Cerebellar nuclear complex (tissue), 1 donor: ENCODE measurements at places on chromosomes 12 and 14.

- no peak for DNase-seq
These were observed 698.7 kb upstream of the TBX3 start for GRCh38 chr12:115382681-115383080.

DNA sequence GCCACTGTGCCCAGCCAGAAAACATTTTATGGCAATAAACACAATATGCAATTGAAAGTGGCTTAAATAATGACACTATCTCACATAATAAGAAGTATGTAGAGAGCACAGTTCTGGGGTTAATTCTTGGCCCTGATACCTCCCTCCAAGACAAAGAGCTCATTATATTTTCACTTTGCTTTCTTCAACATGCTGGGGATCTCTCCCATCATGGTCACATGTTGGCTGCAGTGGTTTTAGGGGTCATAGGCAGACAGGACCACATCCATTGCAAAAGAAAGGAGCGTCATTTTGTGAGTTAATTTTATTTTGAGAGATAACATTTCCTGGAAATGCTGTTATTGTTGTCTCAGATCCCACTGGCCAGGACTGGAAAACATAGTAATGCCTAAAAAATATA is 8.3 kb upstream of the SLC38A2 start:
- no peak for DNase-seq

DNA sequence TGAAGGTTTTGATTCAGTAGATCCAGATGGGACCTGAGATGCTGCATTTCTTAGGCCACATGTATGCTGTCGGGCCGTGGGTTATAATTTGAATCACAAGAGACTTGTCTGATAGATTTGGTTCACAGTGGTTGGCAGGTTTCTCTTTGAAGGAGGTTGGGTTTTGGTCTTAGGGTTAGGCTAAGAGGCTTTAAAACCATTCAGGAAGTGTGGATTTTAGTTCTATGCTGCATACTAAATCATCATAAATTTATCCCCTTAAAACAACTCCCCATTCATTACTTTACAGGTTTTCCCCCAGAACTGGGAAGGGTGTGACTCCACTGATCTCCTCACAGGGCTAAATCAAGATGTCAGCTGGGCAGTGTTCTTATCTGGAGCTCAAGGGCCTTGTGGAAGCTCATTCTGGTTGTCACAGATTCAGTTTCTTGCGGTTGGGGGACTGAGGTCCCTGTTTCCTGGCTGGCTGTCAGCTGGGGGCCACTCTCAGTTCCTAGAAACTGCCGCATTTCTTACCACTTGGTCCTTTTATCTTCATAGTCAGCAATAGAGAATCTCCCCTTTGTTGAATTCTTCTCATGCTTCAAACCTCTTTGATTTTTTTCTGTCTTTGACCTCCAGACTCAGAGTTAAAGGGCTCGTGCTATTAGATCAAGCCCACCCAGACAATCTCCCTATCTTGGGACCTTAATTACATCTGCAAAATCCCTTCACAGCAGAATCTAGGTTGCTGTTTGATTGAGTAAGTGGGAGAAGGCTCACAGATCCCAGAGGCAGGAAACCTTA is 20.6 kb upstream of the PCNX1 start:
- DNase-seq, result no peak

- DNase-seq, result peak; percentile 89
These were observed 23.4 kb upstream of the NR2C1 start for GRCh38 chr12:95096852-95097251.

- DNase-seq, result no peak
These were observed 33.5 kb downstream of the PYGL start for GRCh38 chr14:50910495-50911420.

- DNase-seq, result no peak
These were observed 275.2 kb upstream of the CRY1 start for GRCh38 chr12:107368586-107368985.

- no peak for DNase-seq
These were observed 212.7 kb downstream of the ERC1 start for GRCh38 chr12:1203735-1204019.

DNA sequence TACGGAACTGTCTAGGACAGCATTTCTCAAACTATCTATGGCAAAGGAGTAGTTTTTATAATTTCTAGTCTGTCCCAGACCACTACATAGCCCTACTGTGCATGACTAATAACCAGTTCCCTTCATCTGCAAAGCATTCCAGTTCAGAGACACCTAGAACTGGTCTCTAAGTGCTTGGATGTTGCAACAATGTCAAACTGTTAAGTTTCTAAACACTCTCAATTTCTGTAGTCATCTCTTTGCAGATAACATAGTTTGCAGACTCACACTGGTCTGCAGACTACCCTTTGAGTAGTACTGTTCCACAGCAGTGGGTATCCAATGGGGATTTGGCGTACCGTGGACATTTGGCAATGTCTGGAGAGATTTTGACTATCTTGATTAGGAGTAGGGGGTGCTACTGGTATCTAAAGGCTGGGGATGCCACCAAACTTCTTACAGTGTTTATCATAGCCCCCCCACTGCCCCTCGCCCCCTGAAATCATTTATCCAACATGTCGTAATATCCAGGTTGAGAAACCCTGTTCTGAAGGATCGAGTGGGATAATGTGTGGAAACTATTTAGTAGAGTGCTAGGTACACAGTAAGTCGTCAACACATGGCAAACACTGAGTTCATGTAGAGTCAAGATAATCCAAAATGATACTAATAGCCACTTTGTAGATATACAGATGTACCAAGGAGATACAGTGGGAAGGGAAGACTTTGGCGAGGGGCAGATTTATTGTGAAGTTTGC is 1.7 kb downstream of the C12orf76 start:
- no peak for DNase-seq

- no peak for DNase-seq
These were observed 51.8 kb downstream of the FBXL14 start for GRCh38 chr12:1542599-1542998.

DNA sequence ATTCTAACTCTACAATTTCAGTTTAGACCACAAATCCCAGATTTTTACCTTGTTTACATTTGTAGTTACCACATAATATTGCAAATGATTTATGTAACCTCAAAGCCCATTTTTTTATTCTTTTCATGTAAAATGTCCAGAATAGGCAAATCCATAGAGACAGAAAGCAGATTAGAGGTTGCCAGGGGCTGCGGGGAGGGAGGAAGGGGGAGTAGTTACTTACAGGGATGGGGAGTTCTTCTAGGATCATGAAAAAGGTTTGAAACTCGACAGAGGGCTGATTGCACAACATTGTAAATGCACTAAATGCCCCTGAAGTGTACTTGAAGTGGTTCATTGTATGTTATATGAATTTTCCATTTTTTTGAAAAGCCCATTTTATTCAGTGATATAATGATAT is 66.5 kb downstream of the PPP2R5C start:
- no peak for DNase-seq

GRCh38 chr12:76552343-76552938 is 7.1 kb downstream of the OSBPL8 start:
- no peak for DNase-seq

- DNase-seq, result no peak
These were observed 35.1 kb downstream of the PARP11 start for GRCh38 chr12:3838076-3838475.

DNA sequence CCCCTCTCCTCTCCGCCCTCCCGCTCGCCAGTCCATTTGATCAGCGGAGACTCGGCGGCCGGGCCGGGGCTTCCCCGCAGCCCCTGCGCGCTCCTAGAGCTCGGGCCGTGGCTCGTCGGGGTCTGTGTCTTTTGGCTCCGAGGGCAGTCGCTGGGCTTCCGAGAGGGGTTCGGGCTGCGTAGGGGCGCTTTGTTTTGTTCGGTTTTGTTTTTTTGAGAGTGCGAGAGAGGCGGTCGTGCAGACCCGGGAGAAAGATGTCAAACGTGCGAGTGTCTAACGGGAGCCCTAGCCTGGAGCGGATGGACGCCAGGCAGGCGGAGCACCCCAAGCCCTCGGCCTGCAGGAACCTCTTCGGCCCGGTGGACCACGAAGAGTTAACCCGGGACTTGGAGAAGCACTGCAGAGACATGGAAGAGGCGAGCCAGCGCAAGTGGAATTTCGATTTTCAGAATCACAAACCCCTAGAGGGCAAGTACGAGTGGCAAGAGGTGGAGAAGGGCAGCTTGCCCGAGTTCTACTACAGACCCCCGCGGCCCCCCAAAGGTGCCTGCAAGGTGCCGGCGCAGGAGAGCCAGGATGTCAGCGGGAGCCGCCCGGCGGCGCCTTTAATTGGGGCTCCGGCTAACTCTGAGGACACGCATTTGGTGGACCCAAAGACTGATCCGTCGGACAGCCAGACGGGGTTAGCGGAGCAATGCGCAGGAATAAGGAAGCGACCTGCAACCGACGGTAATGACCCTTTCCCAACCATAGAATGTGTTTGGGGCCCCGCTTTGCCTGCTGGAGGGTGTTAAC is 615 bp downstream of the CDKN1B start:
- DNase-seq, result no peak

GRCh38 chr14:86815341-86815740 is 1177.6 kb downstream of the GALC start:
- no peak for DNase-seq

GRCh38 chr12:52648012-52648550 is 3.9 kb downstream of the KRT2 start:
- DNase-seq, result no peak

DNA sequence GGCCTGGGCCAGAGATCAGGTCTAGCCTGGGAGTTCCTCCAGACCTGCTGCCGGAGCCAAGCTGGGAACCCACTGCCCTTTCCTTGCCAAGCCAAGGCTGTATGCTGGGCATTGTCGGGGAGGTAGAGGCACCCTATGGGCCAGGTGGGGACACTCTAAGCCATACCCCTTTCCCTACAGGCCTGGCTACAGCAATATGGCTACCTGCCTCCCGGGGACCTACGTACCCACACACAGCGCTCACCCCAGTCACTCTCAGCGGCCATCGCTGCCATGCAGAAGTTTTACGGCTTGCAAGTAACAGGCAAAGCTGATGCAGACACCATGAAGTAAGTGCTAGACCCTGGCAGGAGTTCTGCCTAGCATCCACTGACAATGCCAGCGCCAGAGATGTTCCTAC is 4.9 kb downstream of the MMP14 start:
- no peak for DNase-seq

- DNase-seq, result no peak
These were observed 68.8 kb downstream of the SLCO1A2 start for GRCh38 chr12:21265932-21266331.

GRCh38 chr12:2410496-2410895 is 357.7 kb downstream of the CACNA1C start:
- no peak for DNase-seq
